Pulmonary artery endothelial cell (primary cell): ENCODE measurements at places on chromosomes 5 and 9. TPM values are rescaled to one million over a fixed set of nuclear protein-coding genes. Genes with fewer than 3 reads are reported as not detected.

FXN gene
- 6.3 and 6.8 TPM in 2 replicates for total RNA-seq

DBH gene
- not detected in 2 replicates for total RNA-seq

ANGPTL2 gene
- total RNA-seq = 15.5 and 17.8 TPM in 2 replicates

PMPCA gene
- 63.0 and 65.5 TPM in 2 replicates for total RNA-seq

SPATA31D4 gene
- not detected in 2 replicates for total RNA-seq

NSA2 gene
- total RNA-seq = 82.9 and 97.2 TPM in 2 replicates

COL15A1 gene
- total RNA-seq = not detected in 2 replicates

KCNIP1 gene
- not detected in 2 replicates for total RNA-seq

ATP10B gene
- total RNA-seq = not detected in 2 replicates

PTPN3 gene
- 0.39 and 1.1 TPM in 2 replicates for total RNA-seq

AQP7 gene
- not detected in 2 replicates for total RNA-seq

SLC45A2 gene
- 0.13 TPM in 1 of 2 replicates, not detected in the other for total RNA-seq

TAF11L10 gene
- not detected in 2 replicates for total RNA-seq

NFIB gene
- 82.7 and 85.5 TPM in 2 replicates for total RNA-seq

FOXE1 gene
- total RNA-seq = not detected in 2 replicates

C1QTNF3 gene
- total RNA-seq = 0.59 and 0.67 TPM in 2 replicates

OTULINL gene
- 0.07 and 0.14 TPM in 2 replicates for total RNA-seq

PRSS3 gene
- total RNA-seq = 20.3 and 30.8 TPM in 2 replicates

PCDHGB7 gene
- 4.8 and 6.1 TPM in 2 replicates for total RNA-seq

IFNA13 gene
- not detected in 2 replicates for total RNA-seq

NUP188 gene
- 54.3 and 79.3 TPM in 2 replicates for total RNA-seq

SPINK7 gene
- total RNA-seq = not detected in 2 replicates

ISL1 gene
- not detected in 2 replicates for total RNA-seq

AGXT2 gene
- not detected in 2 replicates for total RNA-seq

PCDHB3 gene
- 0.20 and 0.35 TPM in 2 replicates for total RNA-seq

INSL4 gene
- not detected in 2 replicates for total RNA-seq

LMX1B gene
- not detected in 2 replicates for total RNA-seq

RAB14 gene
- 36.3 and 39.3 TPM in 2 replicates for total RNA-seq

LHX2 gene
- not detected in 2 replicates for total RNA-seq

FGF1 gene
- 0.53 TPM in 1 of 2 replicates, not detected in the other for total RNA-seq

GPX3 gene
- total RNA-seq = 6.3 and 8.5 TPM in 2 replicates

ZNF883 gene
- total RNA-seq = 0.53 and 2.6 TPM in 2 replicates

C1QTNF2 gene
- total RNA-seq = 0.07 and 0.11 TPM in 2 replicates

NR5A1 gene
- total RNA-seq = not detected in 2 replicates

ZSWIM6 gene
- 21.1 and 25.5 TPM in 2 replicates for total RNA-seq

BARHL1 gene
- not detected in 2 replicates for total RNA-seq

CENPP gene
- 5.3 and 7.2 TPM in 2 replicates for total RNA-seq

ANKRA2 gene
- total RNA-seq = 11.0 and 14.2 TPM in 2 replicates

CD180 gene
- total RNA-seq = not detected in 2 replicates

PDE8B gene
- not detected in 2 replicates for total RNA-seq

CER1 gene
- total RNA-seq = not detected in 2 replicates

DDX41 gene
- total RNA-seq = 107 and 135 TPM in 2 replicates

LRRC70 gene
- 22.2 and 37.8 TPM in 2 replicates for total RNA-seq

SYNPO gene
- total RNA-seq = 11.7 and 18.5 TPM in 2 replicates

ZNF367 gene
- 10.0 and 16.8 TPM in 2 replicates for total RNA-seq

KIF12 gene
- 0.18 and 0.53 TPM in 2 replicates for total RNA-seq

SPAG8 gene
- 0.20 and 0.25 TPM in 2 replicates for total RNA-seq

ZFP2 gene
- 0.26 and 0.53 TPM in 2 replicates for total RNA-seq

SEMA6A gene
- 0.35 and 0.92 TPM in 2 replicates for total RNA-seq

ALDH1A1 gene
- 130 and 699 TPM in 2 replicates for total RNA-seq

TNFSF15 gene
- 0.53 and 1.3 TPM in 2 replicates for total RNA-seq

SH3RF2 gene
- 1.3 and 2.5 TPM in 2 replicates for total RNA-seq

GFI1B gene
- not detected in 2 replicates for total RNA-seq

PLEKHG4B gene
- total RNA-seq = not detected in 2 replicates

GPR151 gene
- 0.04 TPM in 1 of 2 replicates, not detected in the other for total RNA-seq

NPR3 gene
- 0.04 and 0.07 TPM in 2 replicates for total RNA-seq

PCDHGC4 gene
- 0.40 and 0.95 TPM in 2 replicates for total RNA-seq

PCDHA9 gene
- total RNA-seq = 0.04 TPM in 1 of 2 replicates, not detected in the other

PKD2L2 gene
- total RNA-seq = not detected in 2 replicates
